Fibroblast of skin of right biceps (primary cell): ENCODE measurements at places on chromosomes 7 and 10.

DNA sequence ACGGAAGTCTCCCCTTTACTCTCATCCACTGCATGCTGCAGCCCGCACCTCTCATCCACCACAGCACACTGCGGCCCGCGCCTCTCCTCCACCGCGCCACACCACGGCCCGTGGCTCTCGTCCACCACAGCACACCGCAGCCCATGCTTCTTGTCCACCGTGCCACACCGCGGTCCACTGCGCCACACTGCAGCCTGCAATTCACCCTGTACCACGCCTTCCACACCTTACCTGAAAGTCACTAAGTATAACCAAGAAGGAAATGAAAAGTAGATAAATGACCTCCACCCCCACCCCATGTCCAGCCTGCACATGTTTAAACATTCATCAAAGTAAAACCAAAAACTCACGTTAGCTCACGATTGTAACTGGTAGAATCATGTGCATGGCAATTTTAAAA is 176.1 kb downstream of the DIP2C start:
- DNase-seq: no peak

DNA sequence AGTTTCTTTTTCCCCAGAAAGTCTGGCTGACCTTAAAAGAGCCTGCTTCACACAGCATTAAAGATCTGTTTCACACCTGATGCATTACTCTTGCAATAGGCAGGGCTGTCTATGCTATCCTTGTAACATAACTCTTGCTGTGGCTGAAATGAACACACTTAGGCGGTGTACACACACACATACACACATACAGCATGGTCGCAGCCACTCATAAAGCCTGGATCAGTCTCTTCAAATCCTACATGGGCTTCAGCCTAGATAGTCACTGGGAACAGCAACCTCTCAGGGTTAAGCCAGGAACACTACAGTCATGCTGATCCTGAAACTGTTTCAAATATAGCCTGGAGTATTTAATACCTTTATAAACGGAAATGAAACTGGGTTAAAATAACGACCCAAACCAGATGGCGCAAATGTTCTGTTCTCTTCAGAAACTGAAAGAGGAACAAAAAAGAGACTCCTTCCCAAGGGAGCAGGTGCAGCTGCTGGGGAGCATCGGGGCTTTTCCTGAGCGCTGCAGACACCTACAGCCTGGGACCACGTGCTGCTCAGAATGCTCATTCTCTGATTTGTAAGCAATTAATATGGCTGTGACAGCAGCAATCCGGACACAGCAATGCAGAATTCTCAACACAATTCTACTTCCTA is 61.0 kb upstream of the SFMBT2 start:
- no peak for DNase-seq

DNA sequence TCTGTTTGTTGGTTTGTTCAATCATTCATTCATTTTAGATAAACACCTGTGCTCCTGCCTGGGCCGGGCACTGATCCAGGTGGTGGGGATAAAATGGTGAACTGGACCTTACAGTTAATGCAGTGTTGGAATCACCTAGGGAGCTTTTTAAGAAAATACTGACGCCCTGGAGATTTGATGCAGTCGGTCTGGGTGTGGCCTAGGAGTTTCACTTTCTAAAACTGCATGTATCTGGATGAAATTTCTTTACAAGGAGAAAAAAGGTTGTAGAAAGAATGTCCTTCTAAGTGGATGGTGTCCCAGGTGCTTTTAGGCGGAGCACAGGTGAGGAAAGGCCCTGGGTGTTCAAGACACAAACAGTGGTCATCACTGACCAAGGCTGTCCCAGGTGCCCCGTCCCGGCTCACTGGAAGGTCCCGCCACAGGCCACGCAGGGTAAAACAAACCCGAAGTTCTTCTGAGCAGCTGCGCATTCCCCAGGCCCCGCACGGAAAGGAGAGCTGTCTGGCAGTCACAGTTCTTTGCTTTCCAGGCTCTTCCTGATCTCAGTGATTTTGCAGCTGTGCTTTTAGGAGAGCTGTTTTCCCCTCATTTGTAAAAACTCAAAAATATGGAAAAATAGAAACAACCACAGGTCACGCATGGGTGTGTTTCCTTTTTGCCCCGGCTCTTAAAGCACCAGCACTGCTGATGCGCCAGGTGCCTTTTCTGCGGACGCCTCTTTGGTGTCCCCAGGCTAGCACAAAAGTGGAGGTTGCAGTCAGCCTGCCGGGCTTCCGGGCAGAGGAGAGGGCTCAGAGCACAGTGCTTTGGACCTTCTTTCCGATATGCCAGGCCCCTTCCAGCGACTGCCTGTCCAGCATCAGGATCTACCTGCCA is 161.9 kb downstream of the GRK5 start:
- no peak for DNase-seq

GRCh38 chr7:30173058-30173897 is 38.5 kb downstream of the MTURN start:
- peak; percentile 68 for DNase-seq

DNA sequence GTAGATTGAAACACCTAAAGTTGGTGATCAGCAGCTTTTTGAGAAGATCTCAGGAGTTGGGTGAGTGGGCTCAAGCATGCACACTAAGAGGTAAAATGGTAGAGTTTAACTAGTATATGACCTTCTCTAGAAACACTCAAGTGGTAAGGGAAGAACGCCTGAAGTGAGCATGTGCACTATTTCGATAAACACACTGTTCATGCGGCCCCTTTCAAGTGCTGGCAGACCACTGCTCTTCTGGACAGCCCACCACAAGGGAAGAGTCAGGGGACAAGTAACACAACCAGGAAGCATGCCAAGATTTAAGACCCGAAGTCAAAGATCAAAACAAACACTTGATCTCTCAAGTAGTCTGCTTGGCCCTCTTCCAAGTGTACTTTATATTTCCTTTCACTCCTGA is 519.5 kb upstream of the ZWINT start:
- DNase-seq: no peak

GRCh38 chr7:132404261-132404660 is 172.0 kb downstream of the PLXNA4 start:
- DNase-seq: no peak

GRCh38 chr10:67520924-67521520 is 175.0 kb downstream of the CTNNA3 start:
- DNase-seq: peak; percentile 53

DNA sequence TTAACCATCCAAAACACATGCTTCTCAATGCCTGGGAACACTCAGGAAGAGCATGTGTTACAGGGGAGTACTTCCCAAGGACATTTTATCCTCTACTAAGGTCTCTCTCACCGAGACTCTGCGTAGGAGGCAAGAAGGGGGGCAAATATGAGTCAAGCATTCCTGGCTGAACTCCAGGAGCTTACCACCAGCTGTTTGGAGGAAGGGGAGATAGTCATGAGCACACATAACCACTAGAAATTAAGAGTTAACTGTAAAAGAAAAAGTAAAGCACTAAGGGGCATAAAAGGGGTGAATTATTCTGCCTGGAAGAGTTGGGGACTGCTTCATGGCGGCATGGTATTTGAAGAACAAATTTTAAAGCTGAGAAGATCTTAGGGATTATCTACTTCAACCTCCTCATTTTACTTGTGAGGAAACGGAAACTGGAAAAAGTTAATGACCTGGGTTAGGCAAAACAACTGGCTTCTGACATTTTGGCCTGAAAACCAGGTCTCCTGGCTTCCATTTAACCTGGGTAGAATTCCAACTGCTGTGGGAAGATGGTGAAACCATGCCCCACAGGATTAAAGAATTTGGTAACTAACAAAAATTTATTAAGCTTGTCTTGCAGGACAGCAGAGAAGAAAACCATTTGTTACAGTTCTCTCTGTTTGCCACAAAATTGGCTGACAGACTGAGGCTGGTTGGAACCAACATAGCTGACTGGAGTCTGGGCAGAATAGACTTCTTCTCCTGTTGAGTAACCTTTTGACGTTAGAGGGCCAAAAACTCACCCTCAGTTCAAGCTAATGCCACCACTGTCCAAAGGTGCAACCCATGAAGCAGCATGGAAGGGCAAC is 85.5 kb downstream of the SLC25A13 start:
- peak; percentile 88 for DNase-seq

GRCh38 chr7:44059219-44060090 is 5.9 kb downstream of the PGAM2 start:
- DNase-seq: no peak

GRCh38 chr10:7362471-7362870 is 48.4 kb downstream of the SFMBT2 start:
- peak; percentile 84 for DNase-seq

GRCh38 chr7:140616328-140616727 is 24.3 kb downstream of the DENND2A start:
- no peak for DNase-seq

- peak; percentile 99 for DNase-seq
These were observed 180.6 kb downstream of the SEMA3E start for GRCh38 chr7:83468251-83468739.

DNA sequence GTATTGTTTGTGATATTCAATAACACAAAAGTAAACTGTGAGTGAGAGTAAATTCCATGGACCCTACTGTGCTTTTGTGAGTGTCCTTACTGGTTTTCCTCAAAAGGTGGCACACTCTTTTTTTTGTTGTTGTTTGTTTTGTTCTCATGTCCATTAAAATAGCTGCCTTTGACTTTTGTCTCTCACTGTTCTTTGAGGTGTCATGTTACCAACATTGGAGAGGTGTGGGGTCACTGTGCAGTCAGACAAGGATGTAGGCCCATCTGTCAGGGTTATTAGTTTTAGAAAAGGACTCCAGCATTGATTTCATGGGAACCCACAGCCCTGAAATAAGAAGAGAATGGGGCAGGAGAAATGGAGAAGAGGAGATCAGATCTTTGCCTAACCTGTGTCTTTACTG is 383.1 kb downstream of the SORCS3 start:
- no peak for DNase-seq

GRCh38 chr7:82404094-82404493 is 39.5 kb downstream of the CACNA2D1 start:
- no peak for DNase-seq

GRCh38 chr7:1897076-1897860 is 227.2 kb downstream of the ELFN1 start:
- DNase-seq: no peak

- DNase-seq: peak; percentile 14
These were observed 73.9 kb upstream of the CCNY start for GRCh38 chr10:35262436-35262835.

DNA sequence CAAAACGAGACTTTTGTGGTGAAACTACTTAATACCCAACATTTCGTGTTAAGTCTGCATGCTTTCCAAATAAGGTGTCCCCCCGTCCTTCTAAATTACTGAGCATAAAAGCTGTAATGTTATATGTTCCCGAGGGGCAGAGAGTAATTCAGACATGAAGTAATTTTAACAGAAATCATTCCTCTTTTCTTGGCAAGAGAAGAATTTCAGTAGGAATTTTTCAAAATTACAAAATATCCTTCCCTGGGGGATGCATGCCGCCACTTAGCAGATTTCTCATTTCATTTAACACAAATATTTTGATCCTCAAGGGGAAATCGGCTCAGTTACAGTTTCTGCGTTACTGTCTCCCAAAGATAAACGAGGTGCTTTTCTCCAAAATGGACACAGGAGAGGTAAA is 213.2 kb upstream of the RHOBTB1 start:
- DNase-seq: peak; percentile 36

DNA sequence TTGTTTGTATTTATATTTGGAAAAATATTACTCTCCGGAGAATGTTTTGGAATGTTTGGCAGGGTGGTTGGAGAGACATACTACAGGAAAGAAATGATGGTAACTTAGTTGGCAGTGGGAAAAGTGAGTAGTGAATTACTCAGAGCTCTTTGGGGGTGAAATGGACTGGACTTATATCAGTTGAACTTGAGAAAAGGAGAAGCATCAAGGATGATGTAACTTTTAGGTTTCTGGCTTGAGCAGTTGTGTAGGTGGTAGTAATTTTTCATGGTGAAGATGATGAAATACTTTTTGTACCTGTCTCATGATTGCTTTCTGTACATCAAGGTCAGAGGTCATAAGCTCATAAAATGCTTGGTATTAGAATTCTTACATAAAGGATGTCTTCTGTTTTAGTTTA is 617.2 kb downstream of the AUTS2 start:
- peak; percentile 79 for DNase-seq

DNA sequence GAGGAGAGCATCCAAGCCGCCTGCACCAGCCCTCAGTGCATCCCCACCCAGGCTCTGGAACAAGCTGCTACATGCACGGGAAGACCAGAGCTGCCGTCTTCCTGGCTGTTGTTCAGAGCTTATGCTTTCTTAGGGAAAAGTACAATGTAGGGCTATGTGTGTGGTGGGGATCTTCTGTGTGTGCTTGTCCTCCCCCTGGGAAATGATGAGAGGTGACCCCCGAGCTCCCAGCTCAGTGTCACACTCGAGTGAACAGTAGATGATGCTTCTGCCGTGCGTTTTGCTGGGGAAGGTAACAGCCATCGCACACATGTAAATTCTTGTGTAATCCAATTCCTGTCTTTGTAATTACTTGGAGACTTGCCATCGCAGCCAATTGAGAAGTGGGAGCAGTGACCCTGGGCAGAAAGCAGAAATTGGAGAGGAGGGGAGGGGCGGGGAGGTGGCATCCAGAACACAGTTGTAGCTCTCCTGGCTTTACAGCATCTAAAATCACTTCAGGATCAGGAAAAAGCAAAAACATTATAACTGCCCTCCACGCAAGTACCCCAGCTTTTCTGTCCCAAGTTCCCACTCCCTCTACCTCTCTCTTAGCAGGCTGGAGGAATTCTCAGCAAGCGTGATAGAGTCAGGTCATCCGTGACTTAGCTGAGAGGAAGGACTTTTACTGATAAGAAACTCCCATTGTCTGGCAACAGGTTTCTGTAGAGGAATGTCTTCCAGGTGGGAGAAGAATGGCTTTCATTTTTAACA is 149.6 kb downstream of the TCF7L2 start:
- peak; percentile 57 for DNase-seq

DNA sequence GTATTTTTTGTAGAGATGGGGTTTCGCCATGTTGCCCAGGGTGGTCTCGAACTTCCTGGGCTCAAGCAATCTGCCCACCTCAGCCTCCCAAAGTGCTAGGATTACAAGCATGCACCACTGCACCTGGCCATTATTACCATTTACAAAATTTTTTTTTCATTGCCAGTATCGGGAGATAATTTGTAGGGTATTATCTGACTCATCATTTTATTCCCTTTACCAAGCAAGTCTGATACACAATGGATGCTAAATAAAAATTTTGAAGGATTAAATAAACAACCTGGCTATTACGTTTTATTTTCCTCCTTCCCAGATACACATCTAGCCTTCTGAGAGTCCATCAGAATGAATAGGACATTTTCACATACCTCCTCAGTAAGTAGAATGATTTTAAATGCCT is 38.1 kb upstream of the CPN1 start:
- no peak for DNase-seq
